ENCODE measurements at places on chromosomes 4 and X.

DNA sequence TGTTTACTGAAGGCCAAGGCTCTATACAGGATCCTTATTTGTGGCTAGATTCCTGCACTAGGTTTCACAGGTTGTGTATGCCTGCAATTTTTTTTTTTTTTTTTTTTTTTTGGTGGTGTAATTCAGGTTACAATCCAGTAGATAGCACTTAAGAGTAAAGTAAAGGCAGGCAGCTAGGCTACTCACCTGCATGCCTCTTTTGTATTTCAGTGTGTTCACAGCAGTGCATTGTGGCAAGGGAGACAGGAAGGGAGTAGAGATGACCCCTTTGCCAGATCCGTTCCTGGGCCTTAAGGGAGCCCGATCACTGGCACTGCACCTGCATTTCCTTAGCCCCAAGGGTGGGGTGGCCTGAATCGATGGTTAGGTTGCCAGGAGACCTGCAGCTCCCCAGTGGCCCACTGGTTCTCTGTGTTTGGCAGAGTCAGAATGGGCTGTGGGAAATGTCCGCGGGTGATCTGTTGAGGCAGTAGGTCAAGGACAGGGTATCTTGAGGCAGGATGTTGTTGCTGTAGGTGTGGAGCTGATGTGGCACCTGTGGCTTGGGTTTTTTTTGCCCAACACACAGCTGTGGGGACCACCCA lies 374.9 kb upstream of the AADAT start:
- DNase-seq = no peak

DNA sequence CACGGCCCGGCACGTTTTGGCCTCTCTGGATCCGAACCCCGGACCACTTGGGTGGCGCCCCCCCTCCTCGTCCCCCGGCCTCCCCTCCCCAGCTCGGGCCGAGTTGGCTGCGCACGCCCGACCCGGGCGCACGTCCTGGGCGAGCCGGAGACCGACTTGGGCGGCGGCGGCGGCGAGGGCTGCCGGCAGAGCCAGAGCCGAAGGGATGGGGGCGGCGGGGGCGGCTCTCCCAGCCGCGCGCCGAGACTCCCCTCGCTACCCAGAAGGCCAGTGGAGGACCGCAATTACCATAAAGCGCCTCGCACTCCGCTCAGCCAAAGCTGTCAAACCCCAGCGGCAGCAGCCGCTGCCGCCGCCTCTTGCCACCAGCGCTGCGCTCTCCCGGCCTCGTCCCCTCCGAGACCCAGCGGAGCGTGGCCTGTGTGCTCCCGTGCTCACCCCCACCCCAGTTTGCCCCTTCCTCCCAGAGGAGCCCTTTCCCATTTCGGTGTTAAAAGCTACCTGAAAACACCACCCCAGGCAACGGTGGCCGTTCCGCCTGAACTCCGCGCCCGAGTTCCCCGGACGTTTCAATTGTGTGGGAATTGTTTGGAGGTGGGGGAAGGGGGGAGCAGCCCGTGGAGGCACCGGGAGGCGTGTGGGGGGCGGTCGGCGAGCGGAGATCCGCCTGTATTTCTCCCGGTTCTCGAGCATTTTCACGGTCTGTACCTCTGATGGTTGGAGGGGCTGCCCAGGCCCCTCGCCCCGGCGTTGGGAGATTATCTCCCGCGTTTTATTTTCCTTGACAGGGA lies 701 bp upstream of the BCOR start:
- peak; percentile 51 for DNase-seq

GRCh38 chrX:82961129-82961528 lies 547.0 kb upstream of the POU3F4 start:
- no peak for DNase-seq

DNA sequence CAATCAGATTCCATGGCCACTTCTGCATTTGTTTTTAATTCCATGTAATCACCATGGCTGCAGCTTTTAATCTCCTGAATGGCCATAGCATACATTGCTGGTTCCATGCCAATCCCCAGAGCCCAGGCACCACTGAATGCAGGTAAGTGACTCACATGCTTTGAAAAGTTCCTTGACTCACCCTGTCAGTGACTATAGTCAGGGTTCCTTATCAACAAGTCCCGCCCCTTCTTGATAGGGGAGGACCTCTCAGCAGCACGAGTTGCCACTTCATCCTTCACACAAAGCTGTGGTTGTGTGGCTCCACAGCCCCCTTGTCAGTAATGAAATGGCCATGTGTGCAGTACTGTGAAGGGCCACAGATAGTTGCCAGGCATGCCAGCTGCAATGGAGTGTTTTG lies 516.6 kb downstream of the PPARGC1A start:
- no peak for DNase-seq

- no peak for DNase-seq
Measured at GRCh38 chrX:68829582-68830418, 979 bp downstream of the EFNB1 start.

- DNase-seq = no peak
Measured at GRCh38 chrX:38634665-38635064, 73.3 kb downstream of the TSPAN7 start.

- DNase-seq = no peak
Measured at GRCh38 chr4:16617011-16617410, 281.4 kb downstream of the LDB2 start.

DNA sequence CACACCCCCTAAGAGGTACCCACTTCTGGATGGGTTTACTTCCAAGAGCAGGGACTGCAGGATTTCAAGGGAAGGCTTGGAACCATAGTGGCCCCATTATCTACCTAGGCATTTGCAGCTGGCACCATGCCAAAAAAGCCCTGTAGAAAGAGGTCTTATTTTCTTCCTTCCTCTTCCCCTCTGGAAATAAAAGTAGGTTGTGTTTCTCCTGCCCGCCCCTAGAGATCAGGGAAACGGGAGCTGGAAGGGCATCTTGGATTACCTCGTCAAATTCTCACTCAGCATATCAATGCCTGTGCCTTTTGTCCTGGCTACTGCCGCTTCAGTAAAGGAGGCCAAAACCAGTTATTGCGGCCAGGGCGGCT lies 1.6 kb downstream of the SCD5 start:
- peak; percentile 9 for DNase-seq

DNA sequence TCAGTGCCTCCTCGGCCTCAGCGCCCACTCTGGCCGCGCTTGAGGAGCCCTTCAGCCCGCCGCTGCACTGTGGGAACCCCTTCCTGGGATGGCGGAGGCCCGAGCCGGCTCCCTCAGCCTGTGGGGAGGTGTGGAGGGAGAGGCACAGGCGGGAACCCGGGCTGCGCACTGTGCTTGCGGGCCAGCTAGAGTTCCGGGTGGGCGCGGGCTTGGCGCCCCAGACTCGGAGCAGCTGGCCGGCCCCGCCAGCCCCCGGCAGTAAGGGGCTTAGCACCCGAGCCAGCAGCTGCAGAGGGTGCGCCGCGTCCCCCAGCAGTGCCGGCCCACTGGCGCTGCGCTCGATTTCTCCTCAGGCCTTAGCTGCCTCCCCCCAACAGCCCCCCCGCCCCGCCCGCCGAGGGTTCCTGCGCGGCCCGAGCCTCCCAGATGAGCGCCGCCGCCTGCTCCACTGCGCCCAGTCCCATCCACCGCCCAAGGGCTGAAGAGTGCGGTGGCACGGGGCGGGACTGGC lies 1137.0 kb downstream of the PCDH18 start:
- DNase-seq = no peak

DNA sequence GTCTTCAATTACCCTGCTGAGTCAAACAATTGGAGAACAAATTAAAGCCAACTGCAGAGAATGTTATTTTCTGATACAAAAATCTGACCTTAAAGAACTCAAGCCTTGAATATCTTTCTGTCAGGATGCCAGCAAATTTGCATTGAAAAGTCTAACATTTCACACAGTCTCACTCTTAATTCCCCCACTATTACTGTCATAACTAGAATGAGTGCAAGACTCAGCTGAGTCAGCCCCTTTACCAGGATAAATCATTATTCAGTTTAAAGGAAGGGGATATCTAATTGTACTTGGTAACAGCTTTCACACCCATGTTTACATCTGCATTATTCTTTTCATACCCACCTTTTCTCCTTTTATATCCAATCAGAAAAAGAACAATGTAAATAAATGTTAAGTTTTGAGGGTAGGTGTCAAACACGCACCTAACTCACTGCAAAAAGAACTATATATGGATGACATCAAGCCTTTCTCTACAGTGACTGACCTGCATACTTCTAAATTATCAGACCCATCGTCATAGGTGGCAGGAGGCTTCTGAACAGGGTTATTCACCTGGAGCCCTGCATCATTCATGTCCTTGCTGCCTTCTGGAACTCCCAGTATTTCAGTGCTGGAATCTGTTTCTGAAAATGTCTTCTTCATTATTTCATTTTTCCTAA lies 117.4 kb downstream of the TMA16 start:
- no peak for DNase-seq

DNA sequence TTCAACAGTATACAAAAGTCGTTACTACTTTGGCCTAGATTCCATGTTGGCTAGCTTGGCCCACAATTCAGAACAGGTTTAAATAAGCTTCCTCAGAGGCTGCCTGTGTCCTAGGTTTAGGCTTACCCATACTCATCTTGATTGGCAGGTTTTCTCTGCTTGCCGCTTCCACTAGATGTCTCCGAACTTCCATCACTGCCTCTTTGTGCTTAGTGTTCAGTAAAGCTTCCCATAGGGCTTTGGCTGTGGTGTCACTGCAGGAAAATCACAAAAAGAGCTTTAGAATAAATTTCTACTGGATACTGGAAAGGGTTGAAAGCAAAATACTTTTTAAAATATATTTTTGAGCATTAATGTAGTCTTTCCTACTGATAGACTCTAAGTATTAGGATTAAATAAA lies 52.4 kb downstream of the SCFD2 start:
- no peak for DNase-seq

- no peak for DNase-seq
Measured at GRCh38 chrX:69107747-69108401, 57.4 kb downstream of the PJA1 start.

GRCh38 chr4:6770581-6771228 lies 11.8 kb upstream of the KIAA0232 start:
- DNase-seq = no peak

GRCh38 chrX:40213092-40213491 lies 115.3 kb upstream of the BCOR start:
- DNase-seq = no peak

GRCh38 chrX:113287761-113288160 lies 447.1 kb upstream of the AMOT start:
- DNase-seq = no peak

DNA sequence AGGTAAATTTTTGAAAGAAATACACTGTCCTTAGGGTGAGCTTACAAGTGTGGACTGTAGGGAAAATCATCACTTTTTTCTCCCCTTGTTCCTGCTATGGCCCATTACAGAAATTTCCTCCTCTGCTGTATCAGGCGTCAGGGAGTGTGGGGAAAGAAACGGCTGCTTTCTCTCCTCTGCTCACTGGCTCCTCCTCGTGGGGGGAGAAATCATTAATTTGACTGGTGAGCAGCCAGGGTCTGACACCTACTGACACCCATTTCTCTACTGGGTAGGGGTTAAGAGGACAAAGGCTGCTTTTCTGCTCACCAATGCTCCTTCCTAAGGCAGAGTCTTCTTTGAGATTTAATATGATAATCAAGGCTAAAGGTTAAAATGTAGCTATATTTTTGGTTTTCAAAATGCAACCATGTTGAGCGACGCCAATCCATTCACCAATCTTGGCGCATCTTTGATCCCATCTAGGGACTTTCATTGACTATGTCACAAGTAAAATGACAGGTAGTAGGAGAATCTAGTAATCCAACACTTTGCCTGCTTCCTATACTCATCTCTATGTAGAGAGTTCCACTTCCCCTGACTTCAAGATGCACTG lies 25.1 kb downstream of the SETD7 start:
- no peak for DNase-seq

DNA sequence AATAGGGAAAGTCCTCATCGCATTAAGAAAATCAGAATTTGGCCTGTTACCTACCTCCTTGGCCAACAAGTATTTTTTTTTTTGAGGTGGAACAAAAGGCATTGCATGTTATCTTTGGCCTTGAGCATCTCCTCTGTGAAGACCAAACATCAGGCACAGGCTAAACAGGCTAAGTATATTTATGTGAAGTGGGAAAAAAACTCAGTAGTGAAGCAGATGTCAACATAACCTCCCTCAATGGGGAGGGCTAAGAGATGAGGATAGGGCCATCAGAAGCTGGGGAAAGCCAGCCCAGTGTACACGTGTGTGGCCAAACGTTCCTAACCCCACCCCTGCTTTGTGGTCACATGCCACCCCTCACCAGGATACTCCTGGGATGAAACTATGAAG lies 102.5 kb downstream of the FNIP2 start:
- no peak for DNase-seq

DNA sequence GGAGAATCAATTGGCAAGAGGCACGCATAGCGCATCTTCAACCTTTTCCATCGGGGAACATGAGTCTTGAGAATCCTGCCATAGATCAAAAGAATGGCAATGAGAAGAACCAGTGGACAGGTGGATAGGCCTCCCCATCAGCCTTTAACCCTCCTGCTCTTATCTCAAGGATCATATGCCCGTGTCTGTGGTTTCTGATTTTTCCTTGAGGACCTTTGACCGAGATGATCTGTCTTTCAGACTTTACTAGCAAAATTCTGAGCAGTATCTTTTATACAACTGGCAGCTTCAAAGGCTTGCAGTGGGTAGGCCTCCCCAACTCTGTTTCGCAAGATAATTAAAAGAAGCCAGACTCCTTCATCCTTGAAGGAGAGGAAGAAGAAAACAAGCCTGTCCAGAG lies 174.4 kb downstream of the REPS2 start:
- DNase-seq = no peak

DNA sequence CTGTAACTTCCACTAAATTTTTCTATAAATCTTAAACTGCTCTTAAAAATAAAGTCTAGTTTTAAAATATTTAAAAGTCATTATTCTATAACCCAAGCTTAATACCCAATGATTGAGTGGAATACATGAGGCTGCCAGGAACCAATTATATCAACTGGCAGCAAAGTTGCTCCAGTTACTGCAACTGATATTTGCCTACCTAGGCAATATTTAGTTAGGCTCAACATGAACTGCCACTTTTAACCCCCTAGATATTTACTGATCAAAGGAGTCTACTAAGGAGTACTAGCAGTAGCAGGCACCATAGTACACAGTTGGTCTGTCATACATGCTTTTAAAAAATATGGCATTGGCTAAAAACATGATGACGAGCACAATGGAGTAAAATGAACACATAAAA lies 29.9 kb upstream of the RADX start:
- no peak for DNase-seq

DNA sequence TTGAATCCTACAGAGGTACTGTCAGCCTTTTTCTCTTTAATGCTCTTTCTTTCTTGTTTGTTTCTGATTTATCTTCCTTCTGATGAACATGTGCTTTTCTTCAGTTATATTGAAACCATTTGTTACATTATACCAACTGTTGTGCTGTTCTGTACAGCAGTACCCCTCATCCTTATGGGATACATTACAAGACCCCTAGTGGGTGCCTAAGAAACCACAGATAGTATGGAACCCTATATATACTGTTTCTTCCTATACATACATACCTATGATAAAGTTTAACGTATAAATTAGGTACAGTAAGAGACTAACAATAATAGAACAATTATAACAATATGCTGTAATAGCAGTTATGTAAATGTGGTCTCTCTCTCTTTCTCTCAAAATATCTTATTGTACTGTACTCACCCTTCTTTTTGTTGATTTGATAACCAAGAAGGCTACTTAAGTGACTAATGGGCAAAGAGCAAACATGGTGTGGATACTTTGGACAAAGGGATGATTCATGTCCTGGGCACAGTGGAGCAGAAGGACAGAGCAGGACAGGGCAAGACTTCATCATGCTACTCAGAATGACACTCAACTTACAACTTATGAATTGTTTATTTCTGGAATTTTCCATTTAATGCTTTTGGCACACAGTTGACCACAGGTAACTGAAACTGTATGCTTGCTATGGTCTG lies 10.7 kb upstream of the YIPF7 start:
- DNase-seq = no peak

Data from NCI-H2107 (cell line).